Midbrain (tissue), 1 donor: ENCODE measurements at places on chromosomes 11 and 22.

- no peak for DNase-seq
These were observed 80.4 kb upstream of the KCNQ1OT1 start for GRCh38 chr11:2779981-2780849.

- no peak for DNase-seq
These were observed 16.7 kb downstream of the XRRA1 start for GRCh38 chr11:74932169-74932568.

DNA sequence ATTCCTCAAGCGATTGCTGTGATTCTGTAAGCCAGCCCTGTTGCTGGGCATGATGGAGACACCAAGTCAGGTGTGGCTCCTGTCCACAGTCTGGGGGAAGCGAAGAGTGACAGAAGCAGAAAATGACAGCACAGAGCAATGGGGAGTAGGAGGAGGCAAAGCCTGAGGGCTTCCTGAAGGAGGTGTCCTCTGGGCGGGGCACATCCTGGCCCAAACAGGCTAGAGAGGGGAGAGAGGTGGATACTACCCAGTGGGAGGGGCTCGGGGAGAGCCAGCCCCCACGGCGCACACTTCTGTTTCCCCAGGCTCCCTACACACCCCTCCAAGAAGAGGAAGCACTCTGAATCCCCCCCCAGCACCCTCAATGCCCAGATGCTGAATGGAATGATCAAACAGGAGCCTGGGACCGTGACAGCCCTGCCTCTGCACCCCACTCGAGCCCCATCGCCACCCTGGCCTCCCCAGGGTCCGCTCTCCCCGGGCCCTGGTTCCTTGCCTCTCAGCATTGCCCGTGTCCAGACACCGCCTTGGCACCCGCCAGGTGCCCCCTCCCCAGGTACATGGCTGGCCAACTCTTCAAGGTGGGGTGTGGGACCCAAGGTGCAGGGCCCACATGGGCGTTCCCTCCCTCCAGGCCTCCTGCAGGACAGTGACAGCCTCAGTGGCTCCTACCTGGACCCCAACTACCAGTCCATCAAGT is 18.9 kb downstream of the MYRF start:
- no peak for DNase-seq

DNA sequence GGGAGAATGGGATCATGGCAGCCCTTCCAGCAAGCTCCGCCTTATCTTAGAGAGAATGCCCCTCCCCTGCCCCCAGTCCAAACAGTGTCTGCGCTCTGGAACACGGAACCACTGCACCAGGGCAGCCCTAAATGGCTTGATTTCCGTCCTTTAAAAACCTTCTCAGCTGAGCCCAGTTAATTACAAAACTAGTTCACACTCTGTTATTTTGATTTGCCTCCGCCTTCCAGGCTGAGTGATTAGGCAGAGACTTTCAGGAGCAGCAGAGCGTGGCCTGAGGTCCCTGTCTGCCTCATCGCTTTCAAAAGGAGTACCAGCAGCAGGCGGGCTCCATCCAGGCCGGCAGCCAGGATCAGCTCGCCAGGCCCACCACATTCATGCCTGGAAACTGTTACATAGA is 313.0 kb downstream of the BRD1 start:
- DNase-seq: no peak
